ENCODE measurements at places on chromosomes 3 and 15.

GRCh38 chr3:24303057-24303754 lies 191.4 kb downstream of the THRB start:
- no peak for DNase-seq

DNA sequence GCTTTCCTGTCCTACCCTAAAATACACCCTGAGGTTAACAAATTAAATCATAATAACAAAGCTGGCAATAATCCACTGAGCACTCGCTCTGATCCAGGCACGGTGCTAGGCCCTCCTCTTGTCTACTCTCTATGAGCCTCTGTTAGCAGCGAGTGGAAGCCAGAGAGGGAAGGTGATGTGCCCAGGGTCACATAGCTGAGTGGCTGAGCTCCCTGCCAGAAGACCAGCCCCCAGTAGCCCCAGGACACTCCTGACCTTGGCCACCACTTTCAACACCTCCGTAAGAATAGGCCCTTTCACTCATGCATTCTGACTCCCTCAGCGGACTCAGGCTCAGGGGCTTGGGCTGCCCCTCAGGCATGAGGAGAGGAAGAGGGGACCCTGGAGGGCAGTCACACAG lies 9.5 kb upstream of the PRKCD start:
- no peak for DNase-seq

GRCh38 chr15:74130849-74131627 lies 652 bp downstream of the ISLR2 start:
- no peak for DNase-seq

GRCh38 chr15:83207009-83207659 lies 489 bp downstream of the HDGFL3 start:
- DNase-seq = no peak

- no peak for DNase-seq
Measured at GRCh38 chr15:67927501-67928168, 87.8 kb upstream of the RNU6-1 start.

- no peak for DNase-seq
Measured at GRCh38 chr3:25784971-25785370, 1.7 kb upstream of the NGLY1 start.

GRCh38 chr3:44301746-44302145 lies 36.8 kb upstream of the TCAIM start:
- no peak for DNase-seq

GRCh38 chr3:148991219-148992026 lies at the start of gene GYG1:
TSS of gene GYG1 (plus strand) at chr3:148991540. CDS start at chr3:148991641, 101 bp downstream.
- DNase-seq = peak; percentile 76

DNA sequence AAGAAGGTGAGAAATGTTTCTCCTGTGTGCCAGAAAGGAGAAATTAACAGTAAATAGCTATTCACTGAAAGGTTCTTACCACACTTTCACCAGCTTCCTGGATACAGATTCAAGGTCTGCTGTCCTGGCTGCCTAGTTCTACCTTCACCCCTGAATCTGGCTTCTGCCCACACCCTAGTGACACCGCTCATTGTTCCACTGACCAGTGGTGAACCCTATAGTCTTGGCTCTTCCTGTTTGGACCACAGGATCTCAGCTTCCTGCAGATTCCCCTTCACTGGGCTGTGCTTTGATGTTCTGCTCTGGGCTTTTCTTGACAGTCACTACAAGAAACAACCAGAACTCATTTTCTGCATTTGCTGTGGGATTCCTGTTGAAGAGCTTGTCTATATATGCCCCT lies 250.0 kb downstream of the XXYLT1 start:
- no peak for DNase-seq

DNA sequence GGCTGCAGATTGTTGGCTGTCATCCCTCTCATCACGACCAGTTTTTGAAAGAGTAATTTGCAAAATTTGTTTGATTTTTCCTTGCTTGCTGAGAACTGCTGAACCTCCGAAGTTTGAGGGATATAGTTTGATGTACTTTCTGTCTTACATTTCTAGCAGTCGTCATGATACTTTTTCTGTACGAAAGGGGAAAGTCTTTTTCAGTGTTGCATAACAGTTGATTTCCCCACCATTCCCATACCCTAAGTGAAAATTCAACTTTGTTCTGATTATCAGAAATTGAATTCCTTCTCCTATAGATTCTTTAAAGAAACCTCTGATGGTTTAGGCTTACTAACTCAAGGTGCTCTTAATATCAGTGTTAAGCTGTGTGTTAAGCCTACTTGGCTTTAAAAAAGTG lies 1.6 kb downstream of the PDE8A start:
- DNase-seq = no peak

GRCh38 chr15:48721061-48721810 lies 75.7 kb upstream of the FBN1 start:
- DNase-seq = no peak

GRCh38 chr15:38533416-38533915 lies 31.1 kb downstream of the RASGRP1 start:
- DNase-seq = no peak

- no peak for DNase-seq
Measured at GRCh38 chr3:119297169-119297568, 3.0 kb downstream of the ARHGAP31 start.

GRCh38 chr15:74789741-74790079 lies 7.8 kb downstream of the CSK start:
- no peak for DNase-seq

DNA sequence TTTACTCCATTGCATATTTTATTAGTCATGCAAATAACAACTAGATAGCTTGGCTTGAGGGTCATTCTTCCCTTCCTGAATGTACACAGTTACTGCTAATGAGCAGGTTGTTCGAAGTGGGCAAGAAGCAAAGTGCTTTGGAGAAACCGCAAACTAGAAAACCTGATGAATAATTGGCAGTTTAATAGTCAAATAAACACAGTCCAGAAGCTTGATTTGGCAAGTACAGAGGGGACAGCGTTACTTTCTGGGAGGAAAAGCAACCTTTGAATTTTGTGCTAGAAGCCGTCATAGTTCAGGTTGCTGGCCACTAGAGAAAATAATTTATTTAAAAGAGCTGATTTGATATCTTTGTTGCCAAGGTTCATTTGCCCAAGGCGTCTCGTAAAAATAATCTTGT lies 94.9 kb downstream of the MFSD1 start:
- no peak for DNase-seq

DNA sequence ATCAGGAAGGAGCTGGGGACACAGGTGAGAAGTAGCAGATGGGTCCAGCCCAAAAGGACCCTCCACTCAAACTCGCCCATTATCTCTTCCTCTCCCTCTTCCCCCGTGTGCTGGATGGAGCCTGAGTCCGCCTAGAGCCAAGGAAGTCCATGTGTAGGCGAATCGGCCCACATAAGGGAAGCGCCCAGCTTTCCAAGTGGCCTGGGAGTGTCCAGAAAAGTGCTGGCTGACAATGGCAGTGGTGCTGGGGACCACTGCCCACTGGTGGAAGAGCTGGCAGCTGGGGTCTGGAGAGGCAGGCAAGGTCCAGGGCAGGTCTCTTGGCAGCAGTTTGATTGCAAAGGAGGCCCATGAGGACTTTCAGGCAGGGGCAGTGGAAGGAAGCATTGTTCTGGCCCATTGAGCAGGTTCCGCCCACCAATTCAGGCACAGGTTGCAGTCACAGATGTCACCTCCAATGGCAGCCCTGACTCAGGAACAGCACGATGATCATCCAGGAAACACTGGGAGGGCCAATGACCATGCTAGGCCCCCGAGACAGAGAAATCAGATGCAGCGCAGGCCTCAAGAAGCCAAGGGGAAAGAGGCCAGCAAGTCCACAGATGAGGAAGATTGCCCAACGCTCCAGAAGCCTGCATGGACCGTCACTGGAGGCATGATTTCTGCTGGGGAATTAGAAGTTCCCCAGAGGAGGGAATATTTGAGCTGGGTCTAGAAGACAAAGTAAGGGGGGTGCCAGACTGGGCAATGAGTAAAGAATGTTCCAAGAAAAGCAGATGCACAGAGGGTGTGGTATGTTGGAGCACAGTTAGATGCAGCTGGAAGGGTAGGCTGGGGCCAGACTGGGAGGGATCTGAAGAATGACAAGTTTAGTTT lies 3.0 kb downstream of the MFGE8 start:
- DNase-seq = no peak

DNA sequence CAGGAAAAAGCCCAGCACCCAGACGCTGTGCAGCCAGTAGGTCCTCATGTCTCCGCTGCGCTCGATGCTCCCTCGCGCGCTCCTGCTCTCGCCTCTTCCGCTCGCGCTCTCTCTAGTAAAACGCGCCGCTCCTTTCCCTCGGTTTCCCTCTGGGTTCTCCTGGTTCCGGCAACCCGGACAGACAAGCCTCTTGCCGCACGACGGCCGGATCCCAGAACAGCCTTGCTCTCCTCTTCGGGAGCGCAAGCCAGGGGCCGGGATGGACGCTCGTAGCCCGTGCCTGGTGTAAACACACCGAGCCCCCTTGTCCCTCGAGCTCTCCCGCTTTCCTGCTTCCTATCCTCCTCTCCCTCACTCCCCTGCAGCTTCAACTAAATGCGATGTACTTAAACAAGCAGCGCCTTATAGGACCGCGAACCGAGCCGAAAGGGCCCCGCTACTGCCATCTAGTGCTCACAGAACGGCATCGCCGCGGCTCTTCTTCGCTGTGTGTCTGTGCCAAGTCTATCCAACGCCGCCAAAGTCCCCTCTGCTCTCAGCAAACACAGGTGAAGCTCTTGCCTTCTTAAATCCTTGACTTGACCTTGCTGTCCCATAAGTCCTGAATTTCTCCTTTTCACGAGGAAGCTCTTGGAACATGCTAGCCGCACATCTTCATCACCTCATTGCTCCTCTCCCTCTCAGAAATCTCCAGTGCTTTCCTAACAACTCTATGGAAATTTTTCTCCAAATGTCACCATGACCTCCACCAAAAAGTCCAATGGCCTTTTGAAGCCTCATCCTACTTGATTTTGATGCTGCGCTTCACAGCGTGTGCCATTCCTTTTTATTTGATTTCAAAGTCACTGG lies 1037.2 kb downstream of the IGSF11 start:
- peak; percentile 13 for DNase-seq

GRCh38 chr15:44325568-44325967 lies 37.0 kb downstream of the GOLM2 start:
- DNase-seq = no peak

DNA sequence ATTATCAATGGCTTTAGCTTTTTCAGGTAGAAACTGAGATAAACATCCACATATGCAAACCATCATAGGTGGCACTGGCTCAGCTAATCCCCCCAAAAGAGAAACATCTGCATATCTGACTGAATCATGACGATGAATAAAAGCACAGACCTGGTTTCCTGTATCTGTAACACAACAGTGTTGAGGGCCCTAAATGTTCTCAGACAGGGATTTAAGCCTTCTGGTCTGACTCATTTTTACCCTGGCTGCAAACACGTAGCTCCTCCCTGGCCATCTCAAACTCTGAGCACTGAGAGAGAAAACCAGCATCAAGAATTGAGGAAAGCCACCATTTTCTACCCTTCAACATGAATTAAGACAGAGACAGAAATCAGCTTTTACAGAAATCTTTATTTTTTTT lies 35.2 kb downstream of the GLB1 start:
- DNase-seq = peak; percentile 34

DNA sequence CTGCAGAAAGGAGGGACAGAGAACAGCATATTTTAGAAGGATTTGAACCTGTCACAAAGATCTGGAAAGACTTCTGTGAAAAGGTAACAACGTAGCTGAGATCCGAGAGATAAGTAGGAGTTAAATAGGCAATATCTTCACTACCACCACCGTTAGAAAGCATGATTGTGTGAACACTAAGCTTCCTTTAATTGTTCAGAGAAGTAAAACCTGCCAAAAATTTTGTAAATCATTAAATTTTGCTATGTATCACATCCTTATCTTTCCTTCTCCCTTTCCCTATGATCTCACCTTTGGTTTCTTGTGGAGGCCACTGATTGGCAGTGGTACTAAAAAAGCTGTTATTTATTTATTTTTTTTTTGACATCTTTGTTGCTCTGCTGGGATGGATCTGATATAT lies 346.9 kb downstream of the NLGN1 start:
- no peak for DNase-seq

GRCh38 chr3:194872669-194872977 lies 186.9 kb downstream of the FAM43A start:
- no peak for DNase-seq

DNA sequence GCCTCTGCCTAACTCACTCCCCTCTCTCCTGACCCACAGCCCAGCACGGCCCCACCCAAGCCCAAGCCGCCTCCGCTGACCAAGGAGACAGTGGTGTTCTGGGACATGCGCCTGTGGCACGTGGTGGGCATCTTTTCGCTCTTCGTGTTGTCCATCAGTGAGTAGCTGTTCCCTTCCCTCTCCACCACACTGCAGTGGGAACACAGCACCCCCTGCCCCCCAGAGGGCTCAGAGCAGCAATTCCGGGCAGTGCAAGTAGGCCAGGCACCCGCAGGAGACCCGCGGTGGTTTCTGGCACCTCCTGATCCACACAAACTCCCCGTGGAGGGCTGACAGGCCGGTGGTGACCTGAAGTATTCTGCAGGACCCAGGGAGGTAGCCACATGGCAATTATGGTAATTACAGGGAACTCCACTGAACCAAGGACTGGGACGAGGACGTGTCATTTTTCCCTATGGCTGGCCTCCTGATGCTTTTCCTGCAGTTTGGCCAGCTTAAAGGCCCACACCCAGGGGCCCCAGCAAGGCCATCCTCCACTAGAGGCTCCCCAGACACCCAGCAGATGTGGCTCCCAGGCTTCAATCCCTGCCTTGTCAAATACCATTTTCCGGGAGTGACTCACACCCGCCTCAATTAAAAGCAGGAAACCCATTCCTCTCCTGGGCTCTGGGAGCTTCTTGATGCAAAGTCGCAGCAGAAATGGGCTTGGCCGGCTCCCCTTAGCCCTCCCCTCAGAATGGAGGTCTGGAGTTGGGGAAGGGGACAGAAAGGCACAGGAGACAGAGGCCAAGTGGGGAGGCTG lies 4.8 kb downstream of the TMIE start:
- no peak for DNase-seq

DNA sequence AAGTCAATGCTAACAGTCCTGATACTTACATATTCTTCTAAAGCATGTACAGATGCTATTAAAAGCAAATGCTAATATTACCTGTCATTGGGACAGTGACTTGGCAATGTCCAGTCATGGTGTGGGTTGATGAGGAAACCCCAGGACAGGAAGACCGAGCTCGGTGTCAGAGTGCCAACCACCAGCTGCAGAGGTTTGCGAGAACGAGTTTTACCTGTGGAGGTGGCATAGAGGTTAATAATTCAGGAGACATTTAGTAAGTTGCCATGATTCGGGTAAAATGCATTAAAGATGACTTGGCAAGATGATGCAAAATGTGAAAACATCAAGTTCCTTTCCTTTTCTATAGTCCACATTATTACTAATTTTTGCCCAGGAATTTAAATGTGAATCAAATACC lies 94.5 kb downstream of the ABI3BP start:
- no peak for DNase-seq

- no peak for DNase-seq
Measured at GRCh38 chr3:161213644-161214043, 7.5 kb upstream of the NMD3 start.

DNA sequence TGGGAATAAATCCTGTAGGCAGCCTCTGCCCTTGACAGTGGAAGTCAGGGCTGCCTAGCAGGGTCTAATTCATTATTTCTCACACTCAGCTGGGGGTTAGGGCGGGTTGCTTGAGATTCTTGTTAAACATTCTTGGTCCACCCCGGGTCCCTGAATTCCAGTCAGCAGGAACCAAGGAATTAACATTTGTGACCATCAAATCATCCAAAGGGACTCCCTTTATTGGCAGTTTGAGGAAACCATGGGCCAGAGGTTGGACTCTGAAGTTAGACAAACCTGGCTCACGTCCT lies 122.8 kb downstream of the EEFSEC start:
- no peak for DNase-seq

Measured in CD8-positive, alpha-beta T cell (primary cell).